ENCODE measurements at places on chromosomes 6 and 20. TPM values are rescaled to one million over a fixed set of nuclear protein-coding genes. Genes with fewer than 3 reads are reported as not detected.

DNA sequence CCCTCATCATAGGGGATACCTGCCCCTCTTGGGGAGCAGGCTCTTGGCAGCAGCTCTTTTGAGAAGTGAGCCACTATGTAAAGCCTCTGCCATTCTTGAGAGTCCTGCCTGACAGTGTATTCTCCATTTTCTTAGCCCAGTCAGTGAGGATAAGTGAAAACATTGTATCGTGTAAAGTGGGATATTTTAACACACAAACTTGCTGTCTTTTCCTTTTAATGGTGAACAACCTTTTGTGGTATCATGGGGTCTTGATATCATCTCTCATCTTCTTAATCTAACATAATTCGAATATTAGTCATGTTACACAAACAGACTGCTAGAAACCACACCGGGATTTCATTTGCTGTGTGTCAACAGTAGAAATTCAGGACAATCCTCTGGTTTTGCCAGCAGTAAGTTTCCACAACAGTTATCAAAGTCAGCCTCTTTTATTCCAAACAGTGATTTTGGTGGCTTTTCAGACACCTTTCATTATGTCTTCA is 136.2 kb downstream of the HIVEP1 start:
- DNase-seq = no peak

DNA sequence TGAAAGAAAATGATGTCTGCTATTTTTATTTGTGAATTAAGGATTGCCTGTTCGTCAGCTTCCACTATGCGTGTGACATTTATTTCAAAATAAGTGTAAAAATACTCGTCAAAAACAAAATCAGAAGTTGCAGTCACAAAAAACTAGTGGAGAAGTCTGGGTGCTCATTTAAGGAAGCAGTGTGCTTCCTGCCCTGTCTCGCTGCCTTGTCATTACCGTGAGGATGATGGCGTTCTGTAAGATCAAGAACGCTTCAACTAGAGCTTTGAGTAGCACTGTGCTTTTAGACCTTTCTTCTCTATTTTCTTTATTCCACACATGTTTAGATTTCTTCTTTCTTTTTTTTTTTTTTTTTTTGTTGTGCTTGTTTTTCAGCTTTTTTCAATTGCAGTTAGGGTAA is 186.9 kb downstream of the TBC1D7 start:
- no peak for DNase-seq

DNA sequence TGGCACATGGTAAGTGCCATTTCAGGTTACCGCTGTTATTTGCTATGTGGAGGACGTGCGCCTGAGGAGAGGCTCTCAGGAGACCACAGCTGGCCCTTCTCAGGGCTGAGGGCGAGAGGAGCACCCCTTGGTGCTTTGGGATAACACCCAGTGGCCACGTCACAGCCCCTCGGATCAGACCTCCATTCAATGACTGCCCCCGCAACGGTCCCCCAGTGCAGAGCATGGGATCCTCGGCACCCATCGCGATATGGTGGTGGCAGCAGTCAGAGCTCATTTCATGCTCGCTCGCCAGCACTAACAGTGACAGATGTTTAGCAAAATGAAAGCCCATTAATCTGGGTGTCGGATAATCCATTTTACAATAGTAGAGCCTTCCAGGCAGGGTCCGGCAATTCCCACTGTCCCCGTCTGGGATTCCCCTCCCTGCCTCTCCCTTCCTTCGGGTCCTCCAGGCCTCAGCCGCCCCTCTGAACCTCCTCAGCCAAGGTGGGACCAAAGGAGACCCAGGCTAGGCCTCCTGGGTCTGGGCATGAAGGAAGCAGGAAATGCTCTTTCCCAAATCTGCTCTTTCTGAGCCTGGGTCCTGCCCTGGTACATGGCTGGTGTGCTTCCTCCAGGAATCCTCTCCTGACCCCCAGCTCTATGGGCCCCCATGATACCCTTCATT is 117.1 kb downstream of the GRM4 start:
- no peak for DNase-seq

Gene RAB44
- total RNA-seq = not detected

Gene DEFB132
- total RNA-seq = not detected

Gene MAS1
- total RNA-seq = not detected

Gene DST
- total RNA-seq = 243 TPM
